Stimulated activated CD4-positive, alpha-beta T cell treated with anti-CD3 and anti-CD28 coated beads, Interleukin-2, amount 100 ng/mL, for 24 hours (primary cell): ENCODE measurements at places on chromosomes 6 and 20.

- DNase-seq = no peak
These were observed 63.1 kb downstream of the COL12A1 start for GRCh38 chr6:75142721-75143120.

- DNase-seq = peak; percentile 46
These were observed 31.9 kb downstream of the NSFL1C start for GRCh38 chr20:1434571-1435336.

GRCh38 chr20:13671916-13672378 is 33.2 kb upstream of the TASP1 start:
- no peak for DNase-seq

DNA sequence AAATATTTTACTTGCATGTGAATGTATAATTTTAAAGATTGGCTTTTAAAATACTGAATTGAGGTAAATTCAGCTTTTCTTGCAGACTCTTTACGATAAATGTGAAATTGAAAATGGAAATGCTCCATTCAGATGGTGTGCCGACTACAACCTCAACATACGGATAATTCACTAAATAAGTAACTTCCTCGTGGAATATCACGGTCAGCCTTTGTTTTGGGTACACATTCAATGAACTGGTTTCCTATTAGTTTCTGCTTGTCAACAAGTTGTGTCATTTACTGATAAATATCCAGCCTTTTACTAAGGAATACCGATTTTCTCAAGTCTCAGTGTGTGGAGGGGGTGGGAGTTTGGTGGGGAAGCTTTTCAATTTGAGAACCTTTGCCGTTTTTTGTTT is 2.4 kb upstream of the IRF4 start:
- no peak for DNase-seq

GRCh38 chr20:46803123-46804020 is 91.3 kb upstream of the EYA2 start:
- DNase-seq = no peak

GRCh38 chr20:22796469-22797077 is 212.2 kb upstream of the FOXA2 start:
- DNase-seq = no peak

- no peak for DNase-seq
These were observed 139.5 kb upstream of the AFDN start for GRCh38 chr6:167687116-167687725.

- DNase-seq = no peak
These were observed 7.1 kb upstream of the TNFRSF6B start for GRCh38 chr20:63689046-63690002.

- no peak for DNase-seq
These were observed 385.2 kb upstream of the CHD6 start for GRCh38 chr20:42003380-42003779.

GRCh38 chr6:7058250-7058923 is 49.4 kb upstream of the RREB1 start:
- DNase-seq = no peak

DNA sequence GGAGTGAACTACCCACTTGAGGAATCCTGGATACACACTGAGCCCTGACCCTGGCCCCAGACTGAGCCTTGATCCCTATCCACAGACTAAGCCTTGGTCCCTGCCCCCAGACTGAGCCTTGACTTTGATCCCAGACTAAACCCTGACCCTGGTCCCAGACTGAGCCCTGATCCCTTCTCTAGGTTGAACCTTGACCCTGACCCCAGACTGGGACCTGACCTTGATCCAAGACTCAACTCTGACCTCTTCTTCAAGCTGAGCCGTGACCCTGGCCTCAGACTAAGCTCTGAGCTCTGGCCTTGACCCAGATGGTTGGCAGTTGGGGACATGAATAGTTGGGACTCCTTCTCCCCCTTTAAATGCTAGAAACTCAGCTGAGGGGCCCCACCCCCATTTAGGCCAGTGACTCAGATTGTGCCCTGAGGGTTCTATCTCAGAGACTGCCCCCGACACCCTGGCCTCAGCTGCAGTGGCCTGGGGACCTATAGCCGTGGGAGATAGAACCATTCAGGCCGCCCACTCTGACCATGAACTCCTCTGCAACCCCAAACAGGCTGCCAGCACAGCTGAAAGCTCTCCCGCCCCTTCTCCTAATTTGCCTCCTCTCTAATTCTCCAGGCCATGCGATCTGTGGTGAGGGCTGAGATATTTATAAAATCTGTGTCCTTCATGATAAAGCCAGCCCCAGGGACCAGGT is 84.7 kb downstream of the DLGAP4 start:
- DNase-seq = no peak

- no peak for DNase-seq
These were observed 5.8 kb downstream of the STX7 start for GRCh38 chr6:132506869-132507808.

- no peak for DNase-seq
These were observed 325.7 kb downstream of the SAMD5 start for GRCh38 chr6:147834084-147834776.

DNA sequence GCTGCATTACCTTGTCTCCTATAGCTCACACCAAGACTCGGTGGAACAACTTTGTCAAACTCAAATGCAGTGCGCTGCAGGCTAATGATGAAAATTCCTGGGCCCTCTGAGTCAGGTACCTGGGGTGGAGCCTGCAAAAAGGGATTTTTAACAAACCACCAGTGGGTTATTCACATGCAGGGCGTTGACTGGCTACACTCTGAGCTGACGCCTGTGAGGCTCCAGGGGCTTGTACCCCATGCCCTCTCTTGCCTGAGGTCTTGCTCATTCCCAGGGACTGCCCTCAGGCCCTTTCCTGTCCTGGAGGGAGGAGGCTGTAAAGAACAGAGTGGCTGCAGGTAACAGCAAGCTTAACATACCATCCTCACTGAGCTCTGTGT is 9.2 kb downstream of the GTSF1L start:
- DNase-seq = no peak

DNA sequence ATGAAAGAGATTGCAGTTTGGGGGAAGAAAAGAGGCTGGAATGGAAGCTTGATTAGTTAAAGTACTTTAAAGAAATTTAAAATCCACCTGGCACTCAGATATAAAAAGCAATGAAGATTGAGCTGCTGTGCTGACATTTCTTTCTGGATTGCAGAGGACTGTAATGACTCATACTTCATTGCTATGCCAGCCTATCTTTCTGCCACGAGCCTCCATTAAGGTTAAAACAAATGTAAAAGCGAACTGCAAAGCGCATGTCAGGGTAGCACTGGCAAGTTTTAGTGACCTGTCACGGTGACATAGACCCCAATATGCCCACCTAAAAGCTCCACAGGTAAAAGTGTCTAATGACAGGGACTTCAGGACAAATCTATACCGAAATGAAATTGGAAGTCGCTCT is 449.6 kb downstream of the C6orf118 start:
- DNase-seq = no peak

DNA sequence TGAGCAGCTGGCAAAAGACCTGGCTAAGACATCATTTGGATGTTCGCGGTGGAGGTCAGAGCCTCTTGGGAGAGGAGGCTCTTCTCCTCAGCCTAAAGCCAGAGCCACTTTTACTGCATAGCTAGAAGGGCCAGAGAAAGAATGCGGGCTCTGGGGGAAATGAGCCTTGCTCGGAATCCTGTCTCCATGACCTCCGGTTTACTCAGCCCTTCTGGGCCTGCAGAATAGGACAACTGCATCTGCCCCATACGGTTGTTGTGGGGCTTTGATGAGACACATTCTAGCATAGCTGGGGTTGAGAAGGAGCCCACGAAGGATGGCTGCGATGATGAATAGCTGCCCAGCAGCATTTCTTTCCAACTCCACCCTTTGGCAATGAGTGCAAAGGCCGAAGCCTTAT is 115.0 kb upstream of the SLC22A23 start:
- no peak for DNase-seq

DNA sequence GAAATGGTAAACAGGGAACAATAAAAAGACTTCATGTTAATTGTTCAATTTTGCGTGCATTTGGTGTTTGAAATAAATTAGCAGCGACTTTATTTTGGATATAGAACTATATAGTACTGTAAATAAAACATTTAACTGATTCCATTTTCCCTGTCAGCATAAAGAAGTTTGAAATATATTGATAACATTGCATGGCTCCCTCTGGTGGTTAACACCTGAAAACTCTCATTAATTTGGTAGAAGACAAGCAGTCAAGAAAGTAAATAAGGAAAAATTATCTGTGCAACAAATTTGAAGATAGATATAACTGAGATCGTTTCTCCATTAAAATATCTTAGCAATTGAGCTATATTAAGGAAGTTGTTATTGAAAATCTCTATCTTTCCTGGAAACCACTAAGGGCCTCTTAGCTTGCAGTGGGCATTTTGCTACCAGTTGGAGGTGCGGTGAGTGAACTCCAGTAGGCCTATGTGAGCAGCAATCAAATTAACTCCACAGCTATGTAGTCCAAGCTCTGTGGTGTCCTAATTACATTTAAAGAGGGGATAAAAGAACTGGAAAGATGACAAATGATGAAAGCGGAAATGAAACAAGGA is 435.7 kb upstream of the FKBP1C start:
- no peak for DNase-seq

- DNase-seq = no peak
These were observed 279.1 kb downstream of the PRL start for GRCh38 chr6:22017766-22018165.

DNA sequence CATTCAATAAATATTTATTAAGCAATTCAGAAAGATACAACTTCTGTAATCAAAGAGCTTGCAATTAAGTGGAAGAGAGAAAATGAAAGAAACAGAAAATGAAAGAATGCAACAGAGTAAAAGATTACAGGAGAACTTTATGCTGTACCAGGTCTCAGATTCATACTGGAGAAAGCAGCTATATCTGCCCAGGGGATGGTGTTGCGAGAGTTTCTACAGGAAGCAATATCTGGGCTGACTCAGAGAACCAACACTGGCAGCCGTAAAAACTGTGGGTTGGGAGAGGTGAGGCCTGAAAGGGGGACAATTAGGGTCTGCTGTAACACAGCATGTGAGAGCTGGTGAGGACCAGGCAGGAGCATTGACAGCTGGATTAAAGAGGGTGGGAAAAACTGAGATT is 256.7 kb upstream of the TCF21 start:
- DNase-seq = no peak

GRCh38 chr6:158645064-158646022 is 800 bp upstream of the DYNLT1 start:
- DNase-seq = peak; percentile 26

- DNase-seq = no peak
These were observed 65.6 kb downstream of the ERMARD start for GRCh38 chr6:169816975-169817374.

DNA sequence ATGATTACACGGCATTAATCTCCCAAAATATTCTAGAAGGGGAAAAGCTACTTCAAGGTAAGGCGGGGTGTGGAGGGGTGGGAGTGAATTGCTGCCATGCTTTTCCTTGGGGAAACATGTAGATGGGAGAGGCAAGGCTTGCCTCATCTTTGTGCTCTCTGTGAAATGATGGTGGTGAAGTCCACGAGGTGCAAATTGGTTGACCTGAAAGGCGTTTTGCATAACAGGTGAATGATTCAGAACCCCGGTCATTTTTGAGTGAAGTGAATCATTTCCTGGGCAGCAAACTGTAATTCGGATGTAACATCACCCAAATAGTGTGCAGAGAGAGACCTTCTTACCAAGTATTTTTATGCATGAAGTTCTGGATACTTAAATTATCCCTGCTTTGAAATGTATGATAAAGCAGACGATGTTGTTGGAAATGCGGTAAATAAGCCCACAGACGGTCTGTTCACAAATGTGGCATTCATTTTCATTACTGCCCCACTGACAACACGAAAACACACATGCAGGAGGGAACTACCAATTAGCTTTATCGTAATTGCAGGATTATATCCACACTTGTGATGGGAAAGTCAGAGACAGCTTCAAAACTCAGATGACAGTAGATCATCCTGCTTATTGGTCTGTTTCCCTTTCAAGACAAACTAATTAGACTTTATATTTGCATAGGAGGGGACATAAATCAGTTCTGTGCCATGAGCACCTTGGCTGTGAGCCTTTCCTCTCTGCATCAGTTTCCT is 3.0 kb downstream of the CDH4 start:
- DNase-seq = no peak

DNA sequence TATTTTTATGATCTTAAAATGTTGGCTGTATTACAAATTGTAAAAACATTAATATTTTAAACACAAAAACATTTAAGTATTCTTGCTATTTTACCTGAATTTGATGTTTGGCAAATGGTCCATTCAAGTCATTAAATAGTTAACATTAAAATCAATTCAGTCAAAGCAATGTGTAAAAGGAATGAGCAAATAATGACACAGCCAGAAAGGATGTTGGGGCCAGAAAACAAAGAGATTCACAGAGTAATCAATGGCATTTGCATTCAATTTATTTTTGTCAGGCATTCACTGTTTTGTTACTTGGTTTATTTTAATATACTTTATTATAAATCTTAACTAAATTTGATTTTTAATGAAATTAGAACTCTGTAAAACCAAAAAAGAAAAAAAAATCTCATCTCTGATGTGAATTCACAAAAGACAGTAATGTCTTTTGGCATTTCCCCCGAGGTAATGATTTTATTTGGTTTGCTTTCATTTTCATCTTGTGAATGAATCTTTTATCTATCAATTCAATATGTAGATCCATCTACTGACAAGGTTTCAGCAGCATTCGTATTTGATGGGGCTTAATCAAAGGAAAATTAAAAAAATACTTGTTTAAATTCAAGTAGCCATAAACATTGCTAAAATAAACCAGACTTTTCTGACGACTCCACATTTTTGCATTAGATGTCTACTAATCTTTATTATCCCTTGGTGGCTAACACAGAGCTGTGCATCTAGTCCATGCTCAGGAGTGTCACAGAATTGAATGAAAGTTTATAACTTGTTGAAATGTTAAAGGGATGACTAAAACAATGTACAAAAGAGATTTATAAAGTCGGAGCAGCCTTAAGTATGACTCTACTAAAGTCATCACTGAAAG is 866.7 kb upstream of the GJE1 start:
- no peak for DNase-seq

DNA sequence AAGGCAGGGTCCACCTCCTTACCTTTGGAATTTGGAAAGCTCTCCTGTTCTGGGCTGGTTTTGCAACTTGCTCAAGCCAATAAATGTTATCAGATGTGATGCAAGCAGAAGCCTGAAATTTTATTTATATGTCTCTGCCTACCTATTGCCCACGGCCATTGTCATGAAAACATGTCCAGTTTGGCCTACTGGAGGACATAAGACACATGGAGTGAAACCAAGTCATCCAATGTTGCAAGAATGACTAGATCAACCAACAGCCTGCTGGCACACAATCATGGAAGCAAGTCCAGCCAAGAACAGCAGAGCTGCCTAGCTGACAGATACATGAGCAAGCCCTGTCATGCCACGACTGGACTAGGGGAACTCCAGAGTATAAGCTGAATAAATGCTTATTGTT is 56.7 kb upstream of the IRAK1BP1 start:
- DNase-seq = no peak

- no peak for DNase-seq
These were observed 217.3 kb upstream of the RREB1 start for GRCh38 chr6:6890400-6890858.
